Left renal pelvis (tissue), 4 donors: ENCODE measurements at places on chromosomes 4 and X. TPM values are rescaled to one million over a fixed set of nuclear protein-coding genes. Genes with fewer than 3 reads are reported as not detected.

UBE2K gene
- polyA plus RNA-seq: 71.6 TPM

TLR2 gene
- polyA plus RNA-seq: 6.7 TPM

GPC4 gene
- 33.4 TPM for polyA plus RNA-seq

ABLIM2 gene
- 1.8 TPM for polyA plus RNA-seq

FRAS1 gene
- 10.2 TPM for polyA plus RNA-seq

- DNase-seq: no peak
Observed at GRCh38 chr4:151389311-151389710, 19.7 kb upstream of the FHIP1A start.

GRCh38 chr4:150579551-150580234 is 2.3 kb upstream of the MAB21L2 start:
- DNase-seq: no peak

DNA sequence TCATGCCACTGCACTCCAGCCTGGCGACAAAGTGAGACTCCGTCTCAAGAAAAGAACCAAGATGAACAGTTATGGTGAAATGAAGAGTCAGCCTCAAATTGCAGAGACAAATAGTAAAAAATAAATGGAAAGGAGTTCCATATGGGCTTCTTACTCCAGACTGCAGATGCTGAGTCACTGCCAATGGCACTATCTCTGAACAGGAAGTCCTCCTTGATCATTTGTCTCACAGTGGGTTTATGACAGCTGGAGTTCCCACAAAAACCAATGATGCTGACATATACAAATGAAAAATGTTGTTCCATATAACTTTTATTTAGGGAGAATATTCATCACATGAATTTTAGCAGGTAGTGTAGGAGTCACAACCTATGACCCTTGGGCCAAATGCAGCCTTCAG is 631.6 kb downstream of the PCDH18 start:
- no peak for DNase-seq

DNA sequence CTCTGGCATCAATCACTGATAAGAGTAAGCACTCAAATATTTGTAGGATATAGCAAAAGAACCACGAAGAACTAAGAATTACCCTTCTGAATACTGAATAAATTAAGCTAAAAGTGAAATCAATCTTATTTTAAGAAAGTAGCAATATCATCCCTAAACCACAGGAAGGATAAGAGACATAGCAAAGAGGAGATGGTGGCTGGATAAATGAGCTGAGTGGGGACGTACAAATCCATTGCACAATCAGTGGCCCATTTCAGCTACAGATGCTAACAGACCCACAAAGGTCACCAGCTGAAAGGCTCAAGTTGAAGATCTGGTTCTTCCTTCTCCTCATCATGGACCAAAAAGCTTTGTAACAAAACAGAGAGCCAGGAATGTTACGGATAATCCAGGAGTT is 77.1 kb downstream of the SLC9A7 start:
- no peak for DNase-seq

DNA sequence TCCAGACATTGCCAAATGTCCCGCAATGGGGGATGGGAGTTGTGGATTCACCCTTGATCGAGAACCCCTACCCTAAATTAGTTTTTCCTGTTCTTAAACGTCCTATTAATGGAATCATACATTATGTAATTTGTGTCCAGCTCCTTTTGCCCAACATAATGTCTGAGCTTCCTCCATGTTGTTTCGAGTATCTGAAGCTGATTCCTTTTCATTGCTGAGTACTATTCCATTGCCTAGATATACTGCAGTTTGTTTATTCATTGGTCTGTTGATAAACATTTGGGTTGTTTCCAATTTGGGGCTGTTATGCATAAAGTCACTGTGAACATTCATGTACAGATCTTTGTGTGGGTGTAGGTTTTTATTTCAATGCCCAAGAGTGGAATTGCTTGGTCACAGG is 251.3 kb downstream of the BCOR start:
- DNase-seq: no peak

DNA sequence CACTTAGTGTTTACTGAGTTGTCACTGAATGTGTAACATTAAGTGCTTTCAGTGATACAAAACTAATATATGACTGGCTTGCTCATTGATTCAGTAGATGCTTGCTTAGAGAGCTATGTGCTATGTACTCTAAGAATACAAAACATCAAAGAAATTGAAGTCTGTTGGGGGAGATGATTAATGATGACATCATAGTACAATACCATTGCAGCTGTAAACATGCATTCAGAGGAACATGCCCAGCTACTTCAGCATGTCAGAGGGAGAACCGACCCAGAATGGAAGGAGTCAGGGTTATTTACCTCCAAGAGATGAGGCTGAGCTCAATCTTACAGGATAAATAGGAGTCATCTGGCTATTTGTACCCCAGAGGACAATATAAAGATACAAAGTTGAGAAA is 290.8 kb downstream of the TENM3 start:
- no peak for DNase-seq

- DNase-seq: no peak
Observed at GRCh38 chr4:6733358-6734164, 17.6 kb downstream of the BLOC1S4 start.

DNA sequence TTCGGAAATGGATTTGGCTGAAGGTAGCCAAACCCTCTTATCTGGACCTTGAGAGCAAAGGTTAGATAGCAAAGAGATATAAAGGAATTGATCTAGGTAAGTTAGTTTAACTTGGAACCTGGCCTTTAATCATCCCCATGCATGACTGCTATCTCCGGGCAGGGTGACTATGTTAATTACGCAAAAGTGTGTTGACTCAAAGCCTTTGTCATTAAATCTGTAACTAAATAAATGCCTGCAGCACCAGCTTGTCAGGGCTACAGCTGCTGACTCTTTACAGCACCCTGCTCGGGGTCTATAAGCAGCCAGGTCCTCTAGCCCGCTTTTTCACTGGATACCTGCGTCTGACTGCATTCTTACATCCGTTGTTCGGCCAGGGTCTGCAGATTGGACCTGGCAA is 201.7 kb downstream of the TBCK start:
- DNase-seq: no peak

DNA sequence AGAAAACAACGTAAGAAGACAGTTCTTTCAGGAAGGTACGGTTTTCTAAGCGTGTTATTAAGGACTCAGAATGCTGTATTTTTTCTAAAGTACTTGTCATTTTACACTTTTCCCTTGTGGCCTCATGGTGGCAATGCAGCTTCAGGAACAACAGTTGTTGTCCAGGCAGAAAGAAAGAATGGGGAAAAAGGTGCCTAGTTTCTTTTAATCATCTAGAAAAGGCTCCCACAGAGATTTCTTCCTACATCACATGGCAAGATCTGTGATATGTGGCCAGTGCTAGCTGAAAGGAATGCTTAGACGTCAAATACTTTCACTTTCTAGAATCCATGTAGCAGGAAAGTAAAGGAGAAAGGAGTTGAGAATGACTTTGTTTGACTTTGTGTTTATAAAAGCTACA is 49.0 kb upstream of the TRAM1L1 start:
- peak; percentile 72 for DNase-seq

- peak; percentile 35 for DNase-seq
Observed at GRCh38 chrX:149470955-149471354, 34.2 kb downstream of the IDS start.

GRCh38 chr4:39259571-39260330 is 77.4 kb downstream of the WDR19 start:
- no peak for DNase-seq

DNA sequence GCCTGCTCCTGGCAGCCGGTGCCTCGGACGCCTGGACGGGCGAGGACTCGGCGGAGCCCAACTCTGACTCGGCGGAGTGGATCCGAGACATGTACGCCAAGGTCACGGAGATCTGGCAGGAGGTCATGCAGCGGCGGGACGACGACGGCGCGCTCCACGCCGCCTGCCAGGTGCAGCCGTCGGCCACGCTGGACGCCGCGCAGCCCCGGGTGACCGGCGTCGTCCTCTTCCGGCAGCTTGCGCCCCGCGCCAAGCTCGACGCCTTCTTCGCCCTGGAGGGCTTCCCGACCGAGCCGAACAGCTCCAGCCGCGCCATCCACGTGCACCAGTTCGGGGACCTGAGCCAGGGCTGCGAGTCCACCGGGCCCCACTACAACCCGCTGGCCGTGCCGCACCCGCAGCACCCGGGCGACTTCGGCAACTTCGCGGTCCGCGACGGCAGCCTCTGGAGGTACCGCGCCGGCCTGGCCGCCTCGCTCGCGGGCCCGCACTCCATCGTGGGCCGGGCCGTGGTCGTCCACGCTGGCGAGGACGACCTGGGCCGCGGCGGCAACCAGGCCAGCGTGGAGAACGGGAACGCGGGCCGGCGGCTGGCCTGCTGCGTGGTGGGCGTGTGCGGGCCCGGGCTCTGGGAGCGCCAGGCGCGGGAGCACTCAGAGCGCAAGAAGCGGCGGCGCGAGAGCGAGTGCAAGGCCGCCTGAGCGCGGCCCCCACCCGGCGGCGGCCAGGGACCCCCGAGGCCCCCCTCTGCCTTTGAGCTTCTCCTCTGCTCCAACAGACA is 4.4 kb downstream of the SOD3 start:
- DNase-seq: no peak

- no peak for DNase-seq
Observed at GRCh38 chr4:188606635-188607034, 467.4 kb downstream of the TRIML1 start.

- DNase-seq: no peak
Observed at GRCh38 chr4:122099896-122100295, 52.2 kb upstream of the BLTP1 start.

- DNase-seq: no peak
Observed at GRCh38 chrX:149493567-149494562, 11.2 kb downstream of the IDS start.

- DNase-seq: no peak
Observed at GRCh38 chr4:108244606-108245005, 75.9 kb upstream of the LEF1 start.

- no peak for DNase-seq
Observed at GRCh38 chr4:40972722-40973121, 223.0 kb downstream of the NSUN7 start.

DNA sequence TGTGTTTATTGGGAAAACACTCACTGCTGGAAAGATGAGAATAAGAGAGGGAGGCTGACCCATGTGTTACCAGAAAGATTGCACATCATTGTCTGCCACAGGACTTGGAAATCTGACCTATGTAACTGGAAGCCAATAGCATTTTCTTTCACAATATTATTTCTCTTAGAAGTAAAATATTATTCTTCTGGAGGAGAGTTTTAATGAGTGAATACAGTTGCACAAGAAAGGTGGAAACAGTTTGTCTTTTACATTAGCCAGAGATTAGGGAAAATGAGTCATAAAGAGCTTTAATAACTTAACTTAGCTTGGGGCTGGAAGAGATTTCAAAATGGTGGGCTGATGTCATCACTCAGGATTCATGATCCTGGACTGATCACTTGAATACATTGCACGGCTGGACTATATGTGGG is 31.5 kb upstream of the LNX1 start:
- no peak for DNase-seq

GRCh38 chr4:36283912-36284465 is 2.6 kb downstream of the DTHD1 start:
- DNase-seq: no peak

DNA sequence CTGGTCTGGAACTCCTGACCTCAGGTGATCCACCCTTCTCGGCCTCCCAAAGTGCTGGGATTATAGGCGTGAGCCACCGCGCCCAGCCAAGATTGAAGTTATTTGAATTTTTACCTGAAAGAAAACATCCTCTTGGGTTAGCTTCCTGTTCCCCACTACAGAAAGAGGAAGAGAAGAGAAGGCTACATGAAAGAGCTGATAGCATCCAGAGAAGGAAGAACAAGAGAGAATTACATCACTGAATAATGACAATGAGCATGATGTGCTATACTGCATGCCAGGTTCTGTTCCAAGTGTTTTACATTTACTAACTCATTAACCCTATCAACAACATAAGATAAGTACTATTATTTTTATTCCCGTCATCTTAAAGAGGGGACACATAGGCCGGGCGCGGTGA is 11.5 kb upstream of the TBC1D1 start:
- no peak for DNase-seq
